ENCODE measurements at places on chromosomes 13 and 19.

DNA sequence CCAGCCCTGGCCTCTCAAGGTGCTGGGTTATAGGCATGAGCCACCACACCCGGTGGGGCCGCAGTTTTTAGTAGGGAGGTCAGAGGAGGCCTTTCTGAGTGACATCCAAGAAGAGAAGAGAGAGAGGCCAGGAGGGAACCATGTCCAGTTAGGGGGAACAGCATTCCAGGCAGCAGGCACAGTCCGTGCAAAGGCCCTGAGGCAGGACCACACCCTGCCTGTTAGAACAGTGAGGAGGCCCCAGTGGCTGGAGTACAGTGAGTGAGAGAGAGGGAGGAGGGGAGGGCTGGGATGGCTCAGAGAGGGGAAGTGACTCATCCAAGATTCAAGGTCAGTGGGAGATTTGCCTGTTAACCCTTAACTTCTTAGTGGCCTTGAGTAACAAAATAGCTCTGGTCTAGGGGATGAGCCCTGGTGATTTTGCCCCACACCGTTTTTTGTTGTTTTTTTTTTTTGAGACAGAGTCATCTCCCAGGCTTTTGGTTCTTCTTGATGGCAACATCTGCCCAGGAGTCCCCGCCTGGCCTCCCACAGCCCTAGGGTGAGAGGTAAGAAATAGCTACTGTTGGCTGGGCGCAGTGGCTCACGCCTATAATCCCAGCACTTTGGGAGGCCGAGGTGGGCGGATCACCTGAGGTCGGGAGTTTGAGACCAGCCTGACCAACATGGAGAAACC, 2.7 kb upstream of the PLIN3 start:
- DNase-seq, result no peak

DNA sequence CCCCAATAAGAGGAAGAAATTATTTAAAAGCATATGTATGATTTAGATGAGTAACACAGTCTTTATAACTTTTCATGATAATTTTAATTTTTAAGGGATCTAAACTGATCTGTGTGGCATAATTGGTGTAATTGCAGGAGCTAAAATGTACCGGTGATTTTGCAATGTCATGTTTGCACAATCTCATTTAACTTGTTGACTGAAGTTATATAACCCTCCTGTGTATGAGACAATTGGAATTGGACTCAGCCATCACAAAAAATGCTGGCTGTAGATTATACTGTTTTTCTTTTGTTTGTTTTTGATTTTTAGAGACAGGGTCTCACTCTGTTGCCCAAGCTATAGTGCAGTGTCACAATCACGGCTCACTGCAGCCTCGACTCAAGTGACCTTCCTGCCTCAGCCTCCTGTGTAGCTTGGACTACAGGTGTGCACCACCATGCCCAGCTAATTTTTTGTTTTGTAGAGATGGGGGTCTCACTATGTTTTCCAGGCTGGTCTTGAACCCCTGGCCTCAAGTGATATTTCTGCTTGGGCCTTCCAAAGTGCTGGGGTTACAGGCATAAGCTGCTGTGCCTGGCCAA, 26.1 kb downstream of the FGF9 start:
- no peak for DNase-seq

DNA sequence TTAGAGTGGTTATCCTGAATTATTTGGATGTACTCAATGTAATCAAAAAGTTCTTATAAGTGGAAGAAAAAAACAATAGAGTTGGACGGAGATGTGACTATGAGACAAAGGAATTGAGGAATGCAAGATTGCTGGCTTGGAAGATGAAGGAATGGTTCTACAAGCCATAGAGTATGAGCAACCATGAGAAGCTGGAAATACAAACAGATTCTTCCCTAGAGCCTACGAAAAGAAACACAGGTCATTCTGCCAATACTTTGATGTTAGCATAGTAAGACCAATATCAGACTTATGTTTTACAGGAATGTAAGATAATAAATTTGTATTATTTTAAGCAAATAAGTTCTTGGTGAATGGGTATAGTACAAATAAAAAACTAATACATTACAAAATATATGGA, 249.2 kb downstream of the DIAPH3 start:
- no peak for DNase-seq

- DNase-seq, result peak; percentile 55
These were observed 277.8 kb downstream of the FOXO1 start for GRCh38 chr13:40388617-40389016.

DNA sequence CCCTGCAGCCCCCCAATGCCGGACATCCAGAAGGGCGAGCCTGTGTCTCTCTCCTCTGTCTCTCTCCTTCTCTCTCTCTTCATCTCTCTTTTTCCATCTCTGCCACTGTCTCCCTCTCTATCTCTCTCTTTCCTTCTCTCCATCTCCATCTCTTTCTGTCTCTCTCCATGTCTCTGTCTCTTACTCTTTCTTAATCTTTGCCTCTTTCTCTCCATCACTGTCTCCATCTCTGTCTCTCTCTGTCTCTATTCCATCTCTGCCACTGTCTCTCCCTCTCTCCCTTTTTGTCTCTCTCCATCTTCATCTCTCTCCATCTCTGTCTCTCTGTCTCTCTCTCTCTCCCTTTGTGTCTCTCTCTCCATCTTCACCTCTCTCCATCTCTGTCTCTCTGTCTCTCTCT, 25.7 kb upstream of the TCF3 start:
- no peak for DNase-seq

GRCh38 chr19:44051650-44052402, at the start of gene ZNF223:
Gene ZNF223 (plus strand): TSS chr19:44052036. CDS start chr19:44055177, 3,141 bp downstream.
- DNase-seq, result peak; percentile 52

DNA sequence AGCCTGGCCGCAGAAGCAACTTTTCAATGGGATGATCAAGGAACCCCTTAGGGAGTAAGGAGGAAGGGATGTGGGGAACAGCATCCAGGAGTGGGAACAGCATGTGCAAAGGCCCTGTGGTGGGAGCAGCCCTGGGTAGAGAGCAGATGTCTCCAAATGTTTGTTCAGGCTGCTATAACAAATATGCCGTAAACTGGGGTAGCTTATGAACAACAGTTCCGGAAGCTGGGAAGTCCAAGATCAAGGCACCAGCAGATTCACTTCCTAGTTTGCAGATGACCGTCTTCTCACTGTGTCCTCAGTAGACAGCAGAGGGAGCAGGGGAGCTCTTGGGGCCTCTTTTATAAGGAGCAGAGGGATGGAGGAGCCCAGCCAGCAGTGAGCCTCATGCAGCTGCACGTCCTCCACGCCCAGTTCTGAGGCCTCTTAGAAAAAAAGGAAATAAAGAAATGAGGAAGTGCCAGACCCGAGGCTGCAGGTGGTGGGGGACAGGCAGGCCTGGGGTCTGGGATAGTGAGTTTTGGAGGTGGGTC, 4.2 kb upstream of the LRRC25 start:
- no peak for DNase-seq

DNA sequence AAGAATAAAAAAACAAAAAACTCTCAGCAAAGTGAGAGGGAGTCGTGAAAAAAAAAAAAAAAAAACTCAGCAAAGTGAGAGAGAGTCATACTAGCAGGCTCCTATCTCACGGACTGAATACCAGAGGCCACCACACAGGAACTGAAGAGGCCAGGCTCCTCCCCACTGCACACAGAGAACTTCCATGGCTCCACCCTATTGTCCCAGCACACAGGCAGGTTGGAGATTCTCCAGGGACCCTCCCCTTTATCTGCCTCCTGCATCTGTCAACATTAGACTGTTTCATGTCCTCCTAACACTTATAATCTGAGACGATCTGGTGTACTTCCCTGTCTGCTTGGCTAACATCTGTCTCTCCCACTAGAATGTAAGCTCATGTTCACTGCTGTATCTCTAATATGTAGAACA, 37.0 kb upstream of the FARP1 start:
- DNase-seq, result no peak

All from activated CD4-positive, alpha-beta T cell treated with anti-CD3 and anti-CD28 coated beads for 24 hours (primary cell).